Caudate nucleus (tissue), 63 donors: ENCODE measurements at places on chromosomes 6 and 20.
A peak's percentile ranks its signal among the peaks of the same experiment; 100 is the strongest.

- DNase-seq: peak; percentile 99
Measured at GRCh38 chr6:151451950-151452749, at the start of gene RMND1. RMND1 (minus strand) TSS chr6:151452126; CDS start chr6:151445811, 6,315 bp downstream.

GRCh38 chr6:8707956-8708772 lies 272.8 kb upstream of the SLC35B3 start:
- DNase-seq: peak; percentile 2

DNA sequence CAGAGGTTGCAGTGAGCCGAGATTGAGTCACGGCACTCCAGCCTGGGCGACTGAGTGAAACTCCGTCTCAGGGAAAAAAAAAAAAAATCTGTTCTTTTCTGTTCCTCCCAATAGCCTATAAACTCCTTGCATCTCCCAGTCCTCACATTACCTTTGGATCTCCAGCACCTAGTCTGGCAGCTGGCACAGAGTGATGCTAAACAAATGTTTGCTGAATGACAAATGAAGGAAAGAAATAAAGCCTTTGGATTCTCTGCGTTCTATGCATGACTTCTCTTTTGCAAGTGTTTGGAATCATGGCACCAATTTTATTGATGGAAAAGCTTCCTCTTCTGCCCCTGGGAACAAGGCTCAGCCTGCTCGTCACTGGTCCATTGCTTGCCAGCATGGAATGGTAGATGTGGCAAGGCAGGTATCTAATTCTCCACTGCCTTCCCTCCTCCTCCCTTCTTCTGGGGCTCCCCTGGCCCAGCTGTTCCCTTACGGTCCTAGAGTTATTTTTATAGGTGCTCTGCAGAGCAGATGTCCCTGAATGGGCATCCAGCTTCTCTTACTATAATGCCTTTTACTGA lies 53.6 kb upstream of the FYN start:
- DNase-seq: no peak

- DNase-seq: no peak
Measured at GRCh38 chr6:87975561-87975960, 72.1 kb upstream of the SPACA1 start.

- DNase-seq: no peak
Measured at GRCh38 chr6:148573922-148574321, 172.9 kb upstream of the UST start.

- no peak for DNase-seq
Measured at GRCh38 chr6:110037726-110038295, 59.7 kb downstream of the GPR6 start.

DNA sequence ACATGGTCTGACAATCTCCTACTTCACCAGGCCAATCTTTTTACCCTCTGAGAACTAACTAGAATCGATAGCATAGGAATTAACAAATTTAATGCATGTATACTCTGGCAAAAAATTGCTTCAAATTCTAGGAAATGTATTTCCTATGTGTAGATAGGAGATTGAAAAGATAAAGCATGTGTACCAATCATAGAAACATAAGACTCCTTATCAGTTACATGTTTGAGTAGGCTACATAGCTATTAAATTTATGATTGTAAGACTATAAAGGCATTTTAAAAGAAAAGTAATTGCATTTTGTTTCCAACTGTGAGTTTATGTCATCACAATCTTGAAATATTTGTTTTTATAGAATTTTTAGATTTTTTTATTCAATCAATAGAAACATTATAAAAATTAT lies 196.6 kb upstream of the HEY2 start:
- DNase-seq: no peak
